ENCODE measurements at places on chromosomes 7 and 10. TPM values are rescaled to one million over a fixed set of nuclear protein-coding genes. Genes with fewer than 3 reads are reported as not detected.

GPR15LG gene
- total RNA-seq: not detected

KLLN gene
- total RNA-seq: not detected

DNA sequence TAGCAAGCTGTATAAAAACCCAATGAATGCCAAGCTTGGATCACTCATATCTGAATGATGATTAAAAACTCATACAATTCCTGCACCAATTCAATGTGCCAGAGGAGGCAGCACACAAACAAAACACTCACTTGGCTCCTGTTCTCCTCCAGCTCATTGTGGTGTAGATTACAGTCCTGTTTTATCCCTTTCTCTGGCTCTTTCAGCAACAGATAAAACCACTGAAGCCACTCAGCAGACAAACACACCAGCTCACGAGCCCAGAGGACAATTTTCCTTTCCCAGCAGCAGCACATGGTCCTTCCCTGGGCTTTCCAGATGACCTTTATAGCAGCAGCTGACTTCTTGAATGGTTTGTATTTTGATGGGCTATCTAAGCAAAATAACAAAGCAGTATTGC is 107.3 kb upstream of the STARD3NL start:
- no peak overlapping the region for H3K4me3 ChIP-seq
- no peaks in the 10 kb centered on the region for H3K27me3 ChIP-seq
- H3K4me1 ChIP-seq: no peaks in the 10 kb centered on the region
- H3K27ac ChIP-seq: no peak overlapping the region
- H3K36me3 ChIP-seq: no peaks in the 10 kb centered on the region

DNA sequence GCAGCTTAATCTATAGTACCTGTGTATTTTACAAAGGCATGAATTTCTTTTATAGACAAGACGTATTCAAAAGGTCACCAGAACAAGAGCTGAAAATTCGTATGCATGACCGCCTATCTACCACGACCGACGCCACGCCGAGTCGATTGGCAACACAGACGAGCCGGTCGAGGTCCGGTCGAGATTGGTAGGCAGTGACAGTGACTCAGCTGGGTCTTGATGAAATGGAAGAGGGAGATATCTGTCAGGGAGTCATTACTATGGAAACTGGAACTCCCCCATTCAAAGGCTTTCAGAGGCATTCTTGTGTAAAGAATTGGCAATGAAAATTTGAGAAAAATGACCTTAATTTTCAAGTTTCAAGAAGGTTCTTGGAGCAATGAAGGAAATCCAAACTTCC is 2.1 kb downstream of the ATP5MK start:
- DNase-seq: no peak
- H3K36me3 ChIP-seq: peaks cover 6% of the 10 kb centered on the region
- no peaks in the 10 kb centered on the region for H3K27me3 ChIP-seq
- H3K4me3 ChIP-seq: no peak overlapping the region

JAKMIP3 gene
- 0.09 TPM for total RNA-seq
